ENCODE measurements at places on chromosomes 1 and 21.

DNA sequence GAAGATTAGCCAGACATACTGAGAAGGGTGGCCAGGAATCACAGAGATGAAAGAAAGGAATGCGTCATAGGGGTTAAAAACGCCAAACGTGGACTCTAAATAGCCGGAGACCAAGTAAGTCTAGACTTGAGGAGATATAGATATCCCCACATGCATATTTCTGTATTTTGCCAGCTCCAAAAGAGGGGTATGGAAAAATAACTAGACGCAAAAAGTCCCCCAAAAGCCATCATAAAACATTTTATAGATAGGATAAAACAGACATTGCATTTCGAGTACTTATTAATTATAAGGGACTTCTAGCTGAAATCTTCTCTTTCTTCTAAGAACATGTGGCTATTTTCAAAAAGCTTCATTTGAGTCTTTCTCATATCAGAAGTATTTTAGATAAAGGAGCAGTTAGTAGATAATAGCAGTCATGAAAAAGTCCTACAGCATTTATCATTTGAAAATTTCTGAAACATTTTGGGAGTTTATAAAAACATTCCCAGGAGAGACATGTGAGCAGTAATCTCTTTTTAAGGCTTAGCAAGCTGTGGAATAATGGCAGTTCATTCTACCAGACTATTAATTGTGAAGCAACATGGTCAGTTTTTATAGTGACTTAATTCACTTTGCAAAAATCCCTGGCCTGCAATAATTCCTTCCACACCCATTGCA is 6.1 kb downstream of the KIF26B start:
- H3K4me1 ChIP-seq, result peaks cover 15% of the 10 kb centered on the region
- H3K4me3 ChIP-seq, result no peak overlapping the region
- peaks cover 20% of the 10 kb centered on the region for H3K36me3 ChIP-seq
- H3K27me3 ChIP-seq, result no peaks in the 10 kb centered on the region
- no peak for DNase-seq

GRCh38 chr1:81420760-81421159 is 380.0 kb upstream of the ADGRL2 start:
- H3K4me3 ChIP-seq, result no peak overlapping the region
- H3K27me3 ChIP-seq, result no peaks in the 10 kb centered on the region
- H3K36me3 ChIP-seq, result no peaks in the 10 kb centered on the region
- DNase-seq, result no peak
- H3K27ac ChIP-seq, result no peak overlapping the region
- no peaks in the 10 kb centered on the region for H3K4me1 ChIP-seq

DNA sequence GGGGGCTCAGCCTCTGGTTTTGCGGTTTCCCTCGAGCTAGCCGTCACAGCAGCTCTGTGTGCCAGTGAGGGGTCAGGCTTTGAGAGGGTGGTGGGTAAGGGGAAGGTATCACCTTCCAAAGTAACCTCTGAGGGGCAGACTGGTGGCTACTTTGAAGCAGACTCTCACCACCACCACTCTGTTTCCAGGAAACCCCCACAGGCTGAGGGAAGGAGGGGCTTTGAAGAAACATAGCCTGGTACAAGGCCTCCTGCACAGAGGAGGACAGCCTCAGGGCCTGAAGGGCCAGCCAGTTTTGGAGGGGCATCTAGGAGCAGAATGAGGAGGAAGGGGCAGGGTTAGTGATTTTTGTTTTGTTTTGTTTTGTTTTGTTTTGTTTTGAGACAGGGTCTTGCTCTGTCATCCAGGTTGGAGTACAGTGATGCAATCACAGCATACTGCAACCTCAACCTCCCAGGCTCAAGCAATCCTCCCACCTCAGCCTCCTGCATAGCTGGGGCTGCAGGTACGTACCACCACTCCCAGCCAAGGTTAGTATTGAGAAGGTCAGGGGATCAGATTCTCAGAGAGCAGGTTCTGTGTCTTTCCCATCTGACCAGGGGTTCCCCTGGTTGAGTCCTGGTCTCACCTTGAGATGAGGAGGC is 17.2 kb upstream of the ZNF683 start:
- DNase-seq, result no peak
- H3K4me3 ChIP-seq, result no peak overlapping the region
- no peak overlapping the region for H3K27ac ChIP-seq
- no peaks in the 10 kb centered on the region for H3K36me3 ChIP-seq
- H3K27me3 ChIP-seq, result peaks cover 5% of the 10 kb centered on the region

DNA sequence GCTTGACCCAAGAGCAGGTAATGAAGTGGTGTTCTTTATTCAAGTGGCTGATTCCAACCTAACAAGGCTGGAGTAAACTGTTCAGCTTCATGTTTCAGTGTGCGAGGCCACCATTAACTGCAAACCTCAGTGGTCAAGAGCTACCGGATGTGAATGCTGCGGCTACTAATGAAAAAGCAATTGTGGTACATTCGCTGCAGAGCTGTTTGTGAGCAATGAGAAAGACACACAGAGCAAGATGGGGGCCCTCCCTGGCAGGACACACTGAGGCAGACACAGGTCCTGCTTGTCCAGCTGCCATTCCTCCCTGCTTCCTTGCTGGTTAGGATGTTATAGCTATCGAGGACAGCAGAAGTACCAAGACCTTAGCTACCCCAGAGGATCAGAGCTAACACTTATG is 26.1 kb downstream of the SYF2 start:
- no peak overlapping the region for H3K27ac ChIP-seq
- no peaks in the 10 kb centered on the region for H3K36me3 ChIP-seq
- no peak overlapping the region for H3K4me3 ChIP-seq
- no peak for DNase-seq

- no peak for DNase-seq
- peaks cover 5% of the 10 kb centered on the region for H3K27me3 ChIP-seq
- no peak overlapping the region for H3K4me3 ChIP-seq
Measured at GRCh38 chr1:202113690-202114300, 8.9 kb upstream of the GPR37L1 start.

GRCh38 chr1:175765293-175765692 is 21.9 kb upstream of the TNR start:
- peaks cover 1% of the 10 kb centered on the region for H3K27me3 ChIP-seq
- no peak for DNase-seq
- H3K4me1 ChIP-seq, result no peaks in the 10 kb centered on the region
- H3K36me3 ChIP-seq, result peaks cover 5% of the 10 kb centered on the region
- H3K27ac ChIP-seq, result no peak overlapping the region
- no peak overlapping the region for H3K4me3 ChIP-seq
